ENCODE measurements at places on chromosomes 2 and 18.

- no peak for DNase-seq
Observed at GRCh38 chr2:33491441-33492084, 15.1 kb downstream of the RASGRP3 start.

DNA sequence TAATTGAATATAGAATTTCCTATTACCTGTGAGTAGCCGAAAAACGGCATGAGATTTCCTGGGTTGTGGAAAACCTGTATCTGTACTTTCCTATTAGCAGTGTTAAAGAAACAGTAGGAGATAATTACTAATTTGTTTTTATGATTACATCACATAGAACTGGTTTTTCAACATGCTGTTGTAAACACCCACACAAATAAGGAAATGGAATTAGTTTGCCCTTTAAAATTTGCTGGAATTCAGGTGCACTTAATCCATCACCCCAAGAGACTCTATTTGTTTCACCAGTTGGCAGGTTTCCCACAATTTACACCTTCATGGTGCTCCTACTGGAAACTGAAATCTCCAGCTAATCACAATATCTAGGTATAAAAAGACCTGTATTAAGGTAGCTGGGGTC, 274.1 kb upstream of the SLC8A1 start:
- DNase-seq = no peak

DNA sequence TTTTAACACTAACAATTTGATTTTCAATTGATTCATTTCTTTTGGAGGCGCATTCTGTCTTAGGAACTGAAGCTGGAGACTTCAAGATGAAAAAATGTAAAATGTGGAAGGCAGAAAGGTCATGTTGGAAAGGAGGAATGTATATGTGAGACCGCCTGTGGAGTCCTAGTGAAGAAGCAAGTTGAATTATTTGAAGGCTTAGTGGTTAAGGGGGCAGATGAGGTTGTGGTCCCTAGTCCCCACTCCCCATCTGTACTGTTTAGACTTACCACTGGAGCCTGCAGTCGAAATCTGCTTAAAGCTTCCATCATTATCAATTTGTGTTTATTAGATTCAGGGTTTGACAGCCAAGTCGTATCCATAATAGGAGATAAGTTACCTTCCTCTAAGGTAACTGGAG, 15.4 kb upstream of the MIB1 start:
- no peak for DNase-seq

DNA sequence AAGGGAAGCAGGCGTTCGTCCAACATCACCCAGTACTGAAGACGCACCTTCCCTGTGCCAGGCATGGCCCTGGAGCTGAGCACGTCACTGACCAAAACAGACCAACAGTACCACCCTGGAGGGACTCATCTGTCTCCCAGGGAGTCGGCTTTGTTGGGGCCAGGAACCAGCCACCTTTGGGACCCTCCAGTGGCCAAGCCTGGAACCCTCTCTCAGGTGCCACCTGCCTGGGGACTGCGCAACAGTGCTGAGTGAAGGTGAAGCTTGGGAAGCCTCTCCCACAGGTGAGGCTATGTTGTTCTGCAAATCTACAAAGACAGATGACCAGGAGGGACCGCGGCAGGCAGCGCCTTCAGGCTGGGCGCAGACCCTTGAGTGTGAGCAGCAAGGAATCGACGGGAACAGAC, 91.4 kb upstream of the OTOS start:
- peak; percentile 40 for DNase-seq

GRCh38 chr2:240604291-240604938, 17.9 kb downstream of the CAPN10 start:
- peak; percentile 55 for DNase-seq

GRCh38 chr2:29582062-29582461, 339.3 kb downstream of the ALK start:
- no peak for DNase-seq

DNA sequence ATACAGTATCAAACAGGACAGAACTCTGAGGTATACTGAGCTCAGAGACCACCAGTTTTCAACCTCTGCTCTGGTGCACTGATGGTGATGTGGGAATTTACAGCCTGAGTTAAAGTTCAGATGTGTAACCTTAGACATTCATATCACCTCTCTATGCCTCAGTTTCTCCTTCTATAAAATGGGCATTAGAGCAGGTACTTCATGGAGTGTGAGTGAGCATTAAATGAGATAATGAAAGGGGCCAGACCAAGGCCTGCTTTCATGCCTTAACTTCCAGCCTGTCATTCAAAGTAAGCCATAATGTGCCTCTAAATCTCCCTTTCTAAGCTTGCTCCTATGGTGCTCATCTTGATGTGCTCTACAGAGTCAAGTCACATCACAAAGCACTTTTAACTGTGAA, 8.4 kb downstream of the ACVR1 start:
- DNase-seq = no peak

- no peak for DNase-seq
Observed at GRCh38 chr2:47257946-47258348, 102.8 kb upstream of the STPG4 start.

DNA sequence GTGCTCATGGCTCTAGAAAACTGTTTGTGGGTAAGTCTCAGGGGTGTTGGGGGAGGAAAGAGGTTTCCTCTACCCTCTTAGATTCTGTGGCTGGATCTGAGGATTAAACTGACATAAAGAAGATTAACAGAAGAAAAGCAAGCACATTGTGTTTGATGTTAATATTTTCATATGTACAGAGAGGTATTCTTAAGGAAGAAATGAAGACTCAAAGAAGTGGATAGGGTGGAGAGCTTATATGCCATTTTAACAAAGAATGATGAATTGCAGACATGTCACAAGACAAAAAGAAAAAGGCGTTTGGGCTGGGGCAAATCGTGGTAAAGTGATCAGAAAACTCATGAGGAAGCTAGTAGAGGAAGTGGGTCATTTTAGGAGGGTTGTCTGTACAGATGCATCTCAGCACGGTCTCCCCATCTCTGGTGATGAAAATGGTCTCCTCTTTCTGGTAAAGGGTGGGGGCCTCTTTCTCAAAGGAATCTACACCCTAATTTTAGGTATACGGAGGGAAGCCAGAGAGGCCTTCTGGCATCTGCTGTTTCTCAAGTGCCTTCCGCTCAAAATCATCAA, 17.8 kb downstream of the FAM110C start:
- no peak for DNase-seq

DNA sequence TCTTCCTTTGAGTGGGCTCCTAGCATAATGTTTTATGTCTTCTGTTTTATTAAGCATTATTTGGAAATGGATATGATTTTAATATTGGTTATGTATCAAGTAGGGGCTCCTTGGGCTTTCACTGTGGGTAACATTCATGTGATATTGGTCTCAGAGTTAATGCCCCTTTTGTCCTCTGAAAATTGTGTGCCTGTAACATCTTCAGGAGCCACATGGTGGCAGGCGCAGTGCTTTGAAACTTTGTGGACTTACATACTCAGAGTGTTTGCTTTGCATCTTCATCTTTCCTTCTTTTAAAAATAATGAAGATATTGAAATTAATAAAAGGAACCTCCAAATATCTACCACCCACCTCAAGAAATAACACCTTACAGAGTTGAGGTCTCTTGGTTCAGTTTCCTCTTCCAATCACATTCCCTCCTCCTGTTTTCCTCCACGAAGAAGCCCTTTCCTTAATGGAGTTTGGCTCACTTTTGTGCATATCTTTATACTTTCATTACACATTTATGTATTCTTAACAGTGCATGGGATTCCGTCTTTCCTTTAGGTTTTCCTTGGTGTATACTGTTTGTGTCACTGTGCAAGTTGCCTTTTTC, 73.5 kb downstream of the LIMS1 start:
- DNase-seq = no peak

DNA sequence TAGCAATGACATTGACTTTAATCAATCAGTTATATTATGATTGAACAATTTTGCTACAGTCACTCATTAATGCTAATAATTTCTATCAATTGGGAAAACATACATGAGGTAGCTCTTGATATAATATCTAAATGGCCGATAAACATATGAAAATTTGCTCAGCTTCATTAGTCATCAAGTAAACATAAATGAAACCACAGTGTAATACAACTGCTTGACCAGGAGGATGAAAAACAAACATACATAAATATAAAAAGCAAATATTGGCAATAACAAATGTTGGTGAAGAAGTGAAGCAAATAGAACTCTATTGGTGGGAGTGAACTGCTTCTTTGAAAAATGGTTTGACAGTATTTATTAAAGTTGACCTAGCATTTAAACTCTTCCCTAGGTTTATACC, 130.9 kb downstream of the ASXL3 start:
- DNase-seq = no peak

DNA sequence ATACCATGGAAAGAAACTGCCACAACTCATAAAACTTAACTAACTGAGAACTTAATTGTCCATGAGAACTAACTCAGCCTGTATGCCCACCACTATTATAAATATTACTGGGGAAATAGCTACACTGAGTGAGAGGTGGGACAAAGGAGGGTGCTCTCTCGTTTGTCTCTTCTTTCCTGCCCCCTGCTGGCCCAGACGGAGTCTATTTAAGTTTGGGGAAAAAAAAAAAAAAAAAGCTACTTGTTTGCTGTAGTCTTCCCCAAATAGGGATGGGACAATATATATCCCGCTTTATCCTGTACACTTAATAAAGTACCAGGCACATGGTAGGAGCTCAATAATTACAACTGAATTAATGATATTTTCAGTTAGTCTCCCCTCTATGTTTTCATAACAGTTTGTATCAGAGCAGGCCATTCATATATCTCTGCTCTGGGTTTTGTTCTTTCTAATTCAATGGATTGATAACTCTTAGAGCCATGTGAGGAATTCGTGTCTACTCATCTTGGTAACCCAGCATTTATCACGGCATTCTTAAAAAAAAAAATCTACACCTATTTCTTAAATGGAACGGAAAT, 647.6 kb upstream of the PKDCC start:
- DNase-seq = no peak

DNA sequence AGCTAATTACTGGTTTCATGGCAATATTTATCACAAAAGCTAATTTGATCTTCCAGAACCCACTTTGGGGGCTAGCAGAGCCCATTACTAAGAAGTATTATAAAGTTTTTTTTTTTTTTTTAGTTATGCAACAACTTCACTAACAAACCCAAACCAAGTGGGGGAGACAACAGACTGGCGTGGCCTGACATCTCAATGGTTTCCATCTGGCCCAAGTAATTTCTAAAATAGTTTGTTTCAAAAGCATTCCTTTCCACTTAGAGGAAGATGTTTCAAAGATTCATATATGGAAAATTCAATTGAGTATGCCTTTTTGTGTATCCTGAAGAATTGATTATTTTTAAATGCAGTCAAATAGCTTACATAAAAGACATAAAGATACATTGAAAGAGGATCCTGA, 367.1 kb downstream of the HRH4 start:
- DNase-seq = no peak

GRCh38 chr18:59910967-59911366, 11.2 kb downstream of the PMAIP1 start:
- no peak for DNase-seq

- DNase-seq = peak; percentile 51
Observed at GRCh38 chr2:64019083-64019974, at the start of gene VPS54. VPS54 (minus strand) TSS chr2:64019428; CDS start chr2:63983999, 35,429 bp downstream.

DNA sequence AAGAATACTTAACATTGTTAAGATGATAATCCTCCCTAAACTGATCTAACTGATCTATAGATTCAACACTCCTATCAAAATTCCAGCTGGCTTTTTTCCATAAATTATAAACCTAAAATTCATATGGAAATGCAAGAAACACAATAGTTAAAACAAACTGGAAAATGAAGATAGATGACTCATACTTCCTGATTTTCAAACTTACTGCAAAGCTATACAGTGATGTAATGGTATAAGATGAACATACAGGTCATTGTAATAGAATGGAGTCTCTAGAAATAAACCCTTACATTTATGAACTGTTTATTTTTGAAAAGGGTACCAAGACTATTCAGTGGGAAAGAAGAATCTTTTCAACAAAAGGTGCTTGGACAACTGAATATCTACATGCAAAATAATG, 32.3 kb downstream of the UBXN4 start:
- no peak for DNase-seq

GRCh38 chr2:159186462-159186861, 100.0 kb downstream of the WDSUB1 start:
- no peak for DNase-seq

DNA sequence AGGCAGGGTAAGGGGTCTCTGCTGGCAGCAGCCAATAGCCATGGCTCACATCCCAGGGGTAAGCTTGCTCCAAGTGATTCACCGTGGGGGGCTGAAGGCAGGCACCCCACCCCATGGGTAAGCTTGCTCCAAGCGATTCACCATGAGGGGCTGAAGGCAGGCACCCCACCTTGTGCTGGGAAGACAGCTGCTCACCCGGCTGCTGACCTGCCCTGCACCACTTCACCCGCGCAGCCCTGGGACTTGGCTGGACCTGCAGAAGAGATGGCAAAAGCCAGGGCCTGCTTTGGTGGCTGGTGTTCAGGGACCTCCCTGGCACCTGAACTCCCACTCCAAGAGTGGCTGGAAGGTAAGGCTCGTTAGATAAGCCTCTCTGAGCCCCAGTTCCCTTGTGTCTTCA, 19.2 kb downstream of the PTGR3 start:
- no peak for DNase-seq

DNA sequence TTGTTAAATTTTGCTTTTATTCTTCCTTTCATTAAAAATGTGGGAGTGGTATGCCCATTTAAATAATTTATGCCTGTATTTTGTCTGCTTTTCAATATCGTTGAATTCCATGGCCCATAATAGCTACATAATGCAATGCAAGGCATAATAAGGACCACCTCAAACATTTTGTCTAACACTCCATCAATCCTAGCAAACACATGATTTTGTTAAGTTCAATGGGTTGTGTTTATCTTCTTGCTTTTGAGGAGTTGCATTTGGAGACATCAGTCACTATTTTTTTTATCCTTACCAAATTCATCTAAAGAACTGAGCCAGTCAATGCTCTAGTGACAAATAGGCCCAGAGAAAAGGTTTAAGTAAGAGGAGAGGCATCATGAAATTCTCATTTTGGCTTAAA, 145.5 kb downstream of the ZNF385B start:
- no peak for DNase-seq

GRCh38 chr2:143162123-143162837, 33.1 kb downstream of the ARHGAP15 start:
- no peak for DNase-seq

GRCh38 chr2:105329197-105329554, 359 bp downstream of the TGFBRAP1 start:
- no peak for DNase-seq

DNA sequence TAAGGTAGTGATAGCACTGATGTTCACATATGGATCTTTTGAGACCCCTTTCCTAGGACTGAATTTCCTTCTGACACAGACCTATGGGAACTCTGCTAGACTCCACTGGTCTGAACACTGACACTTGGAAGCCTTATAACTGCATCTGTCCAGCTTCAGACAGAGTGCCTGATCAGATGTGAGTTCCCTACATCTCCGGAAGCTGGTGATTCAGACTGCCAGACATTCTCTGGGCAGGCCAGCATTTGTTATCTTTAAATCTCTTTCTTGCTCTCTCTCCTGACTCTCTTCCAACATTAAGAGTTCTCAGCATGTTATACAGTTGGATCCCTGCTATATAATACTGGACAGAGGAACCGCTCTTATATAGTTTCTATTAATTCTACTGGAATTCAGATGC, 408.5 kb downstream of the ZEB2 start:
- DNase-seq = no peak

Data from RWPE2 (cell line).